ENCODE measurements at places on chromosomes 16 and 17.

GRCh38 chr16:88747588-88748301, 37.3 kb downstream of the PIEZO1 start:
- peak overlapping the region; percentile 58 for H3K27ac ChIP-seq
- peak; percentile 71 for DNase-seq
- H3K4me1 ChIP-seq, result peaks cover 41% of the 10 kb centered on the region
- H3K27me3 ChIP-seq, result no peaks in the 10 kb centered on the region
- peaks cover 5% of the 10 kb centered on the region for H3K36me3 ChIP-seq

GRCh38 chr16:66064801-66065530, 301.5 kb upstream of the CDH5 start:
- H3K36me3 ChIP-seq, result no peaks in the 10 kb centered on the region
- no peak for DNase-seq
- H3K4me3 ChIP-seq, result no peak overlapping the region

DNA sequence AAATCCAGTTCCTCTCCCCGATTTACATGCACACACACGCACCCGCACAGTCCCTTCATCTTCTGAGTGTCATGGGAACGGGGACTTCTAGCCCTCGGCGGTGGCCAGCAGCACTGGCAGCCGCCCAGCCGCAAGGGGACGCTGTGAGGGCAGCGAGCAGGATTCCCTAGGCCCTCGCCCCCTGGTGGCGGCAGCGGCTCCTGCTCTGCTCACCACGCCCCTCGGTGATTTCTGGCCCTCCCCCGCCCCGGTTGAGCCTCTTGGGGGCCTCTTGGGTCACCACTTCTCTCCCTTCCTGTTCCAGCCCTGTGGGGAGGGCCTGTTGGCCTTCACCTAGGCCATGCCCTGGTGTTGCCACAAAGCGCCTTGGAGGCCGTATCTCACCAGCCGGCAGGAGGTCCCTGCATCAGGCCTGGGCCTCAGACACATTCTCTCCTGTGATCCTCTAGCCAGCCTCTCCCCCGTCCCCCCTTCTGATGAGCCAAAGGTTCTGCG, 75.2 kb upstream of the KSR1 start:
- H3K4me3 ChIP-seq, result no peak overlapping the region
- no peaks in the 10 kb centered on the region for H3K36me3 ChIP-seq
- H3K27ac ChIP-seq, result no peak overlapping the region
- H3K27me3 ChIP-seq, result peaks cover 65% of the 10 kb centered on the region
- peak; percentile 85 for DNase-seq

DNA sequence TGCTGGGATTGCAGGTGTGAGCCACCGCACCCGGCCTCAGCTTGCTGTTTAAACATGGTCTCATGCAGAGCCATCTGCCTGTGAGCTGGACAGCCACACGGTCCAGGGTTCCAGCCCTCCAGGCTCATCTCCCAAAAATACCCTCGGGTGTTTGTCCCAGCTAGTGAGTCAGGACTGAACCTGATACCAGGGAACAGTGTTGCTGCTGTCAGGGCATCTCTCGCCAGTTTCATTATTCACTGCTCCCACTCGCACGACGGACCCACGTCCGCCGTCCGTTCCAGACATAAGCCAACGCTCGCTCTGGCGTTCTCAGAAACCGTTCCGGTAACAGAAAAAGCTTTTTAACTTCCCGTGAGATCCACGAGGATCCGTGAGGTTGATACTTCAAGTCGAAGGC, 77.6 kb downstream of the NXN start:
- peaks cover 2% of the 10 kb centered on the region for H3K4me1 ChIP-seq
- no peak overlapping the region for H3K4me3 ChIP-seq
- no peak for DNase-seq
- no peak overlapping the region for H3K27ac ChIP-seq
- peaks cover 67% of the 10 kb centered on the region for H3K27me3 ChIP-seq
- H3K36me3 ChIP-seq, result no peaks in the 10 kb centered on the region

DNA sequence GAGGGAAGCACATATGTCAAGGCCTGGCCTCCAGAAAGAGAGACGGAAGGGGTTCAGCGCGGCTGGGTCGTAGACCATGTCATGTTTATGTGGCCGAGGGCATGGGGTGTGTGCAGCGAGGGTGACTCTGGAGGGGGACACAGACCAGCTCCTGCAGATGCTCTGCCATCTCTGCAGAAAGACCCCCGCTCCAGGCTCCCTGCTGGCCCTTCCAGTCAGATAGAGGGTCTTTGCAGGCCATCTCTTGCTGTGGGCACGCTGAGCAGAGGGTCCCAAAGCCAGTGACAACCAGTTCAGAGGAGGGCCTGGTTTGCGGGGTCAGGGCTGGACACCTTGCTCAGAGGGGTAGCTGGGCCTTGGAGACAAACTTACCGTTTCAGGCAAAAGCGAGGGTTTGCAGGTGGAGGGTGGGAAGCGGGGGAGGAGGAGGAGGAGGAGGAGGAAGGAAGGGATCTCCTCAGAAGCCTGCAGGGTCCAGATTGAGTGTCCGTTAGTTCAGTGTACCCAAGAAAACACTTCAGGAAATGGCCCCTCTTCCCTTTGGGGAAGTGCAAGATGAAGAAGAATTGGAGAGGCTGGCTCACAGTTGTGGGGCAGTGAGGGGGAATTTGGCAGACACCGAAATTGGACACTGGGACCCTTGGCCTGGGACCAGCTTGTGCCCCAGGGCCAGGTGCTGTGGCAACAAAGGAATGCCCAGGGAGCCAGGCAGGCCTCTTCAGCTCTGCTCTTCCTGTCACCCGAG, 102.8 kb downstream of the CMIP start:
- no peak overlapping the region for H3K4me3 ChIP-seq
- H3K4me1 ChIP-seq, result peaks cover 3% of the 10 kb centered on the region
- no peak for DNase-seq
- H3K27me3 ChIP-seq, result no peaks in the 10 kb centered on the region
- H3K36me3 ChIP-seq, result no peaks in the 10 kb centered on the region
- no peak overlapping the region for H3K27ac ChIP-seq

Measured in activated naive CD4-positive, alpha-beta T cell treated with anti-CD3 and anti-CD28 coated beads, Interleukin-2, amount 10 ng/mL, durations not matched to agents 7 days and 5 days (primary cell).